K562 (cell line): ENCODE measurements at places on chromosomes 1 and 21.

DNA sequence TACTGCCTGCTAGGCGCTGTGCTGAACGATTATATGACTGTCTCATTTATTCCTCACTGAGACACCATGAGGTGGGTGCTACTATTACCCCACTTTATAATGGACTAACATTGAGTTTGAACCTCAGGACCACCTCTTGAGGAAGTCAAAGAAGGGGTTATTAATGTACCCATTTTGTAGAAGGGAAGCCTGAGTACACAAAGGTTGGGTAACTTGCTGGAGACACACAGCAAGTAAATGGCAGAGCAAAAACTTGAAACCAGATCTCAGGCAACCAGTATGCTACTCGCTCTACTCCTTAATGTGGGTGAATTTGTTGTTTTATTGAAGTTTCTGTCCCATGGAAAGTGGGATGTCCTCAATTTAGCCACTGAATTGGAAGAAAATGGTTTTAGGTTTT, 30.1 kb downstream of the KCNA10 start:
- no peak for DNase-seq

- DNase-seq = no peak
Observed at GRCh38 chr1:116352349-116352813, 20.7 kb upstream of the ATP1A1 start.

- DNase-seq = no peak
Observed at GRCh38 chr1:3243304-3243703, 174.3 kb downstream of the PRDM16 start.

DNA sequence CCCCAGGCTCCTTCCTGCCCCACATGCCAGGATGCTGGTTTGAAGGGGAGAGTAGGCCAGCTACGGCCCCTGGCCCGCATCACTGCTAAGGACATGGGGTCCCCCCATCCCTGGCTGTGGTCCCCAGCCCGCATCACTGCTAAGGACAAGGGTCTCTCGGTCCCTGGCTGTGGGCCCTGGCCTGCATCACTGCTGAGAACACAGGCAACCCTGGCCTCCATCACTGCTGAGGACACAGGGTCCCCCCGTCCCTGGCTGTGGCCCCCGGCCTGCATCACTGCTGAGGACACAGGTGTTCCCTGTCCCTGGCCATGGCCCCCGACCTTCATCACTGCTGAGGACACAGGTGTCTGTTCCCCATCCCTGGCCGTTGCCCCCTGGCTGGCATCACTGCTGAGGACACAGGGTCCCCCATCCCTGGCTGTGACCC, 448 bp upstream of the OBSCN start:
- DNase-seq = no peak

DNA sequence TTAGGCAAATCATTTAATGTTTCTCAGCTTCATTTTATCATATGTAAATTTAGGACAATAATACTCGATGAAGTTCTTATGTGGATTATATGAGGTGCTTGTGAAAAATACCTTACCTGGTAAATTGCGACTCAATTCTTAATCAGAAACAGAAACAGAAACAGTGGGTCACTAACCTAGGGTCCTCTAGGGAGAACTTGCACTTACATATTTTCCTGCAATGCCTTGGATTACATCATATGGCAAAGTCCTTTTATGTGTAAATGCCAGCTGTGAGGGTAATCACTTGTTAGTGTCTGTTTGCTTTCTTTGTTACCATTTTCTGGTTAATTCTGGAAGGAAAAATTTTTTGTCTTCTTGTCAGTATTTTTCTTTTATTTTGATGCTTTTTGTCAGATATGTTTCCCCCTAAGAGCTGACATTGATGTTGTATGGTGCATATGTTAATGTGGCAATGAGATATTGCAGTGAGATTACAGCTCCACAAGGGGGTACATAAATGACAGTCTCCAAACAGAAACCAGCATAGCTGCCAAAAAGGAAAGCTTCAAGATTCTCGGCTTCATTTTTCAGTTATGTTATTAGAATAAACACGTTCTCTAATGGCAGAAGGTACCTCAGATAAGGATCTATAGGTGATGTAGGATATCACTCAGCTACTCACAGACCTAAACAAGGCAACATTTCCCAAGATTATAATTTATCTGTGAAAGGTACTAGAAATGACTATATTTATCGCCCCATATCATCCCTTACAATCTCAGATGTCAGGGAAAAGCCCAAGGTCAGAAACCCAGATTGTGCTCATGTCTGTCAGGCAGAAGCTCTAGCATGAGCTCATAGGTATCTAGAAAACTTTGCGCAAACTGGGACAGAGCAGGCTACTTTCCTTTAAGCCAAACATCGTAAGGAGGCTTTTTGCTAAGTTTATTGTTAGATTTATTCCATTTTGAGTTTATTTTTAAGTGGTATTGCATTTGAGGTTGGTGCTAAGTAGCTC, 119.9 kb downstream of the FASLG start:
- no peak for DNase-seq

GRCh38 chr1:187203257-187203656, 374.5 kb downstream of the PLA2G4A start:
- DNase-seq = no peak

- DNase-seq = no peak
Observed at GRCh38 chr1:109530457-109531087, 9.1 kb upstream of the GPR61 start.

- DNase-seq = no peak
Observed at GRCh38 chr1:175919001-175919400, 175.6 kb upstream of the TNR start.

DNA sequence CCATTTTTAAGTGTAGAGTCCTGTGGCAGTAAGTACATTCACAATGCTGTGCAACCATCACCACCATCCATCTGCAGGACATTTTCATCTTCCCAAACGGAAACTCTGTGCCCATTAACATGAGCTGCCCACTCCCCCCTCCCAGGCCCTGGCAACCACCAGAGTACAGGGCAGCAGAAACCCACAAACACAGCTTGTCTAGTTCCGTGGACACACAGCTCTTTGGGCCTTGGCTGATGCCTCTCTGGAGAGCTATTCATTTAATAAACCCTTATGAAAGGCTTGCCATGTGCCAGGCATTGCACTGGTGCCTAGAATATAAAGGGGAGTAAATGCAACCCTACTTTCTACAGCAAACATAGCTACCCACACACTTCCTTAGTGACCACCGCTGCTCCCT, 28.0 kb downstream of the STUM start:
- DNase-seq = no peak

DNA sequence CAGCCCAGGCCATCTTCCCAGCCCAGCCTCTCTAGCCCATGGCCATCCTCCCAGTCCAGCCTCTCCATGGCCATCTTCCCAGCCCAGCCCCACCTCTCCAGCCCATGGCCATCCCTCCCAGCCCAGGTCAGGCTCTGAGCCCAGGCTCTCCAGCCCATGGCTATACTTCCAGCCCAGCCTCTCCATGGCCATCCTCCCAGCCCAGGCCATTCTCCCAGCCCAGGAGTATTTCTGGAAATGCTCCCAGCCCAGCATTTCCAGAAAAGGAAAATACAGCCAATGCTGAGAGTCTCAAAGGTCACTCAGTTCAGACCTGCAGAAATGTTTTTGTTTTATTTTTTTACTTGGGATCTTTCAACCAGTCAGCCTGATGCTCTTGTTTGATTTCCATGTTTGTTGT, 70.0 kb upstream of the ZNF281 start:
- DNase-seq = no peak

DNA sequence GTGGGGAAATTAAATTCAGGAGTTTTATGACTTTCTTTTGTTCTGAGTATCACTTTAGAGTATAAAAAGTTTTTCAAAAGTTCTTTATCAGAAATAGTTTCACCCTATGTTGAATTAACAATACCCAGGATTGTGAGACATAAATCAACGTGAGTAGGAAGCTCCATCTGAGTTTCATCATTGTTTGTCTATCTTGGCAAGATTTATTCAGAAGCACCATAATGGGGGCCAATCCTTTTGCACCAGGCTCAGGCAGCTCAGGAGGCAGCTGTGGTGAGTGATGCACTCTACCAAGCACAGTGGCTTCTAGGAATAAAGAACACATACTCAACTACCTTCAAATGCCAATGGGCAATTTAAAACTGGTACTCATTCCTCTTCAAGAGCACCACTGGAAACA, 12.0 kb downstream of the CREG1 start:
- no peak for DNase-seq

- no peak for DNase-seq
Observed at GRCh38 chr1:8908388-8909151, 30.1 kb upstream of the ENO1 start.

DNA sequence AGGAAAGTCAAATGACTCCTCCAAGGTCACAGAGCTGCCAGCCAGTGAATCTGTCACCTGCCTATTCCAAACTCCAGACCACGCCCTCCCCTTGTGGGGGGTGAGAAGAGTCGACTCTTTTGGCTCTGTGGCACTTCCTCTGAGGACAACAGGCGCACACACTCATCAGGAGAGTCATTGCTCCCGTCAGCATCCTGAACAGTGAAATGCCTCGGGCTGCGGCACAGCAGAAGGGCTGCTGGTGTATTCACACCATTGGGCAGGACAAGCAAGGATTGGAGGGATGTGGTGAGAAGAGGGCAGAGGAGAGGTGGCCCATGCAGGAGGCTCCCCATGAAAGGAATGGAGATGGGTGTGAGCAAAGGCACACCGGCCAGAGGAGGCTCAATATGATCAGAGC, 239.0 kb downstream of the TOMM20 start:
- no peak for DNase-seq

DNA sequence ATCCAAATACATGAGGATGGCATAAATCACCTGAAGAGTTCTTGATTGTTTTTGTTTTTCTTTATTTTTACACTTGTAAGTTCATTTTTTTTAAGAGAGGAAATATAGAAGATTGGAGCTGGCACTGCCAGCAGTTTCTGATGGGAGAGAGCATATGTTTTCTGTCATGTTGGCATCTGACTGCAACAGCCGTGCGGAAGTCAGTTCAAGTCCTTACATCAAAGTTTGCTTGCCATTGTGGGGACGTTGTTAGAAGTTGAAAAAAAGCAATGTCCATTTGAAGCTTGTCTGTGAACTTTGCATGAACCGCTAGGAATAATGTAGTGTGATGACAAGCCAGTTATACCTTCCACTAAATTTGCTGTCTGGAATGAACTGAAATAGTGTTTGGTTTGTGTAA, 126.5 kb upstream of the USH2A start:
- DNase-seq = no peak

- DNase-seq = no peak
Observed at GRCh38 chr1:186188736-186189135, 186.3 kb downstream of the TPR start.

DNA sequence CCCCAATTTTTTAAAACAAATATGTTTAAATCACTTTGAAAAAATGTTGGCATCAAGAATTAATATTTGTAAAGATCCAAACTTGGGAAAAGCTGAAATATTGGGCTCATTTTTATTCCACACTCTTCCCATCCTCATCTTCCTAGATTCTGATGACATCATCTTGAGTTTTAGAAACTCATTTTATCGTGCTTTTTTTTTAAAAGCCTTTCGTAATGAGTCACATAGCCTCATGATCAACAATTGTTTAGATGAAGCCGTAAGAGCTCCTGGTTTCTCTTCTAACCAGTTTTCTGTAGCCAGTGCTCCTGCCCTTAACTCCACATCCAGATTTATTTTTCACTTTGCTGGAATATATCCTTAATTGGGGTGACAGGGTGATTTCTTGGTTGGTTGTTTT, 78.6 kb downstream of the POFUT2 start:
- no peak for DNase-seq

GRCh38 chr1:7199077-7199779, 414.0 kb downstream of the CAMTA1 start:
- DNase-seq = no peak

DNA sequence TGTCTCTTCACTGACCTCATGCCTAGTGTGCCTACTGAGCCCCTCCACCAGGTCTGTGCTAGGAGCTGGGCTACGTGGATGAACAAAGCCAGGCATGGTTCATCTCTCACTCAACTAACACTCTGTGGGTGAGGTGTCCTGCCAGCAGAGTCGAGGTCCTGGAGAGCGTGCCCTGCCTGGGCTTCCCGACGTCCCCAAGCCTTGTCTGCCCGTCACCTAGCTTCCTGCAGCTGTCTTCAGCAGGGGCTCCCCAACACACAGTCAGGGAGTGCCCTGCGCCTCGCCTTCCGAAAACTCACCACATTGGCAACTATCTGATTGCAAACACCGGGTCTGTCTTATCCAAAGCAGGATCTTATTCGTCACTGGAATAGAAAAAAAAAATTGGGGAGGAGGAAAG, 167.5 kb upstream of the ZC3H12A start:
- no peak for DNase-seq

DNA sequence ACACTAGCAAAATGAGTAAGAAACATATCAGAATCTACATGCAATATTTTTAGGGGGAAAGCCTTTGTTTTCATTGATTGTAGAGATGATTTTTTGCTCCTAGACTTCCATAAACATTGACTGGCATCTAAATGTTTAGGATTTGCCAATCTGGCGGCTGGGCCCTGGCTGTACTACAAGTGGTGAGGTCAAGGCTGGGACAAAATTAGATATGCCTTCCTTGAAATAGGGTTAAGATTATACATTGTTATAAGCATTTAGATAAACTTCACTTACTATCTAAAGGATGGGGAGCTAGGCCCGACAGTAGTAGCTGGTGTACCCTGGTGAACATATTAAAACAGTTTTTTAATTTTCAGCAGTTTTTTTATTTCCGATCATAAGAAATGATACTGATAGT, 5.2 kb downstream of the NFIA start:
- DNase-seq = no peak

DNA sequence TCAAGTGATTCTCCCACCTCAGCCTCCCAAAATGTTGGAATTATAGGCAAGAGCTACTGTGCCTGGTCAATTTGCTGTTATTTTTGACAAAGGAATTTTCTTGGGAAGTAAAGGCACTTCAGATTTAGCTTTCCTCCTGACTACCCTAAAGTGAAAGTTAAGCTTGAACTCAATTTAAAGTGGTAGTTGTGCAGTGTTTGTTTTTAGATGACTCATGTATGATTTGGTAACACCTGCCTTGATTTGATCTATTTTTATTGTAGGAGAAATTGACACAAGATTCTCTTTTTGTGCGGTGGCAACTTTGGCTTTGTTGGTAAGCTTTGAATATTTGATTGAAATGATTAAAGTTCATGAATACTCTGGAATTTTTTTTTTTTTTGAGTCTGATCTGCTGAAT, 5.0 kb downstream of the RABGGTB start:
- no peak for DNase-seq

- DNase-seq = no peak
Observed at GRCh38 chr1:206082831-206083695, 30.1 kb downstream of the RHEX start.

- DNase-seq = no peak
Observed at GRCh38 chr21:19767546-19767945, 1230.7 kb upstream of the NCAM2 start.

DNA sequence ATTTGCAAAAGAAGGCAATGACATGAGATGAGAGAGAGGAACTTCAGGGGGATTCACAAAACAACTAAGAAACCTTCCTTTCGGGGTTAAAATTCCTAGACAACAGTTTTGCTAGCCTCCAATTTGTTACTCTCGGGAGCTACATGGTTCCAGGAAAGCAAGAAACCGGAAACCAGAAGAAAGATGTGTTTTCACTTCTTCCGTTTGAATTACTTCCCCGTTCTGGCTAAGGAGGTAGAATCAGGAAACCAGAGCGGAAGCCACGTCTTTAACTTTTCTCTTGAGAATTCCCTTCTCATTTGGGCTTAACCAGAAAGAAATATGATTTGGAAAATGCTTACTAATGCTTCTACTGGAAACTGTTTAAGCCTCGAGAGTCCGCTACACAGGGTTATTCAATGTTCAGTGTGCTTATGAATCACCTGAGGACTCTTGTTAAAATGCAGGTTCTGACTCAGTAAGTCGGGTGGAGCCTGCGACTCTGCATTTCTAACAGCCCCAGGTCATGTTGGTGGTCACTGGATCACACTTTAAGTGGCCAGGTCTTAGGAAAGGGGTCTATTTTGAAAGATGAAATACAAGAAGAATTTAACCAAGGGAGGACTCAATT, 43.5 kb upstream of the MCOLN3 start:
- no peak for DNase-seq
